ENCODE measurements at places on chromosomes 4 and X. TPM values are rescaled to one million over a fixed set of nuclear protein-coding genes. Genes with fewer than 3 reads are reported as not detected.

The WDR17 gene
- 3.8 TPM for total RNA-seq

The ARL9 gene
- total RNA-seq, result 0.76 TPM

The MAGEA1 gene
- total RNA-seq, result not detected

The LUZP4 gene
- not detected for total RNA-seq

The FAM133A gene
- total RNA-seq, result not detected

The SLC2A9 gene
- not detected for total RNA-seq

- DNase-seq, result no peak
These were observed 569.4 kb downstream of the GABRG1 start for GRCh38 chr4:45554423-45554822.

- no peak for DNase-seq
These were observed 100.1 kb downstream of the EIF4E start for GRCh38 chr4:98828801-98829200.

- DNase-seq, result no peak
These were observed 32.8 kb upstream of the DCLK2 start for GRCh38 chr4:150045410-150045809.

- DNase-seq, result no peak
These were observed 176.4 kb downstream of the BMPR1B start for GRCh38 chr4:94934201-94934600.

DNA sequence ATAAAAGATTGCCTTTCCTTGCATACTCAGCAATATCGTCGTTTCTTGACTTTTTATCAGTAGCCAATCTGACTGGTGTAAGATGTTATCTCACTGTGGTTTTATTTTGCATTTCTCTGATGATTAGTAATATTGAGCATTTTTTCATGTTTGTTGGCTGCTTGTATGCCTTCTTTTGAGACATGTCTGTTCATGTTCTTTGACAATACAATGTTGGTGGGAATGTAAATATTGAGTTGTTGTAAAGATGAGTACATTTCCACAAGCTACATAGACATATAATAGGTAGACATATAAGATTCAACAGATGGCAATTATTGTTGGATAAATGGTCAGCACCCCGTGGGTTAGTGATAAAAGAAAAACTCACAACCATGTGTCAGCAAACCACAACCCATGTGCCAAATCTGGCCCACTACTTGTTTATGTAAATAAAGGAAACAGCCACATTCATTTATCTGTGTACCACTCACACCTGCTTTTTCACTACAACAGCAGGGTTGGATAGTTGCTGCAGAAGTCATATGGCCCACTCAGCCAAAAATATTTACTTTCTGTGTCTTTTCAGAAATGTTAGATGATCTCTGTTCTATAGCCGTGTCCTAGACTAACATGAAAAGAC lies 153.1 kb upstream of the VCX start:
- no peak for DNase-seq

DNA sequence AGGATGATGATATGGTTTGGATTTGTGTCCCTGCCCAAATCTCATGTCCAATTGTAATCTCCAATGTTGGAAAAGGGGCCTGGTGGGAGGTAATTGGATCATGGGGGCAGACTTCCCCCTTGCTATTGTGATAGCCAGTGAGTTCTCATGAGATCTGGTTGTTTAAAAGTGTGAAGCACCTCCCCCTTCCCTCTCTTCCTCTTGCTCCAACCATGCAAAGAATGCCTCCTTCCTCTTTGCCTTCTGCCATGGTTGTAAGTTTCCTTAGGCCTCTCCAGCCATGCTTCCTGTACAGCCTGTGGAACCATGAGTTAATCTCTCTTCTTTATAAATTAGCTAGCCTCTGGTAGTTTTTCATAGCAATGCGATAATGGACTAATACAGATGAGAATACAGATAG lies 19.7 kb upstream of the ALG13 start:
- no peak for DNase-seq

- peak; percentile 76 for DNase-seq
These were observed 11.3 kb upstream of the ARAP2 start for GRCh38 chr4:36255577-36255976.

DNA sequence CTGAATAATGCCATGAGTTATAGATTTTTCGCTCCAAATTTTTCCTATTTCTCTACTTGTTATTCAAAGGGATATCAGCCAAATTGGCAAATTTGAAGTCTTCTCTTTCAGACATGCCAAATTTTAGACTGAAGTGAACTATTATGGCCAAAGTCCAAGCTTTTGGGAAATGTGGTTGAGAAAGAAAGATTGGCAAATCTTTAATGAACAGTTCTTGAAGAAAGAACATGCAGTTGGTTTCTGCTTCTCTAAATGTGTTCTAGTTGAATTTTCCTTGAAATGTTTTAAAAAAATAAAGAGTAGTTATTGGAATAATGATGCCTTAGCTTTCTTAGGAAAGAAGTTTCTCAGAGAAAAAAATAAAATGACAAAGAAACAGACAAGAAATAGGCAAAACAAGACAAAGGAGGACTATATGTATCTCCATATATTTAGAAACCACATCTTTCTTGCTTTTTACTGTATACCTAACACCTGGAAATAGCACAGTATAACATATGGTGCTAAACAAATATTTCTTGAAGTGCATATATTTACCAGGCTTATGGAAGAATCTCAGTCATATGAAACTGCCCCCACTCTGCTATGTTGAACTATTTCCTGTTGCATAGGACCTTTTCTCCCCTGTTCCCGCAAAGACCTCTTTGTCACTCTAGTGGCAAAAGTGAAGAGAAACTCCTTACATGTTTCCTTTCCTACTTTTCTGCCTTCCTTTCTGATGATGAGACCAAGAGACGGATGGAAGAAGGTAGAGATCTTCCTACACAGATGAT lies 250.0 kb downstream of the ARHGAP24 start:
- peak; percentile 49 for DNase-seq

GRCh38 chr4:158775091-158775651 lies 6.3 kb downstream of the FNIP2 start:
- no peak for DNase-seq

GRCh38 chr4:110310795-110311194 lies 112.4 kb upstream of the ELOVL6 start:
- DNase-seq, result peak; percentile 3

- DNase-seq, result no peak
These were observed 2.4 kb downstream of the RAB33A start for GRCh38 chrX:130174045-130174704.
